ENCODE measurements at places on chromosomes 16 and 17.

- no peak for DNase-seq
Observed at GRCh38 chr16:61295311-61295710, 740.9 kb downstream of the CDH8 start.

GRCh38 chr16:1470481-1471251 lies 4.2 kb downstream of the CLCN7 start:
- no peak for DNase-seq

GRCh38 chr16:74226338-74226954 lies 70.2 kb upstream of the PSMD7 start:
- no peak for DNase-seq

GRCh38 chr17:63435681-63436522 lies 10.2 kb downstream of the CYB561 start:
- no peak for DNase-seq

- no peak for DNase-seq
Observed at GRCh38 chr16:89324056-89325010, 106.8 kb downstream of the ZNF778 start.

- no peak for DNase-seq
Observed at GRCh38 chr17:40024901-40025300, 9.7 kb downstream of the CSF3 start.

GRCh38 chr16:65622151-65622550 lies 500.3 kb upstream of the CDH11 start:
- DNase-seq = no peak

GRCh38 chr16:906296-906695 lies 64.5 kb downstream of the LMF1 start:
- DNase-seq = no peak

GRCh38 chr17:27241346-27241946 lies 52.5 kb upstream of the WSB1 start:
- no peak for DNase-seq

GRCh38 chr17:29650396-29650795 lies 27.7 kb upstream of the CORO6 start:
- DNase-seq = no peak

- DNase-seq = no peak
Observed at GRCh38 chr16:9816644-9817043, 365.6 kb downstream of the GRIN2A start.

GRCh38 chr16:29011851-29012250 lies 27.0 kb downstream of the LAT start:
- DNase-seq = no peak

GRCh38 chr16:88533381-88533917 lies 36.8 kb upstream of the ZC3H18 start:
- DNase-seq = no peak

DNA sequence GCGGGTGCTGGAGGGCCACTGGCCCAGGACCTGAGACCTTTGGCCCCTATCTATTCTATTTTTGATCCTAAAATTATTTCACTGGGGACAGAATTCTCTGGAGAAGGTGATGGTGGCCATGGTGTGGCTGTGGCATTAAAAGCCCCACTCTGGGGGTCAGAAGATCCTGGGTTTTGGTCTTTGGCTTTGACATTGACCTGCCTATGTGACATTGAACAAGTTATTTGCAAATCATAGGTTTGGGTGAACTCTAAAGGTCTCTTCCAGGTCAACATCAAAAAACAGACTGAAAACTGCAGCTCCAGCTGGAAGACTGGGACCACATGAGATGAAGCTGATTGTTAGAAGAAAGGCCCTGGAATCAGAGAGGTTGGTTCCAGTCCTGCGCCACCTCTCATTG lies 2.3 kb upstream of the CDH1 start:
- no peak for DNase-seq

DNA sequence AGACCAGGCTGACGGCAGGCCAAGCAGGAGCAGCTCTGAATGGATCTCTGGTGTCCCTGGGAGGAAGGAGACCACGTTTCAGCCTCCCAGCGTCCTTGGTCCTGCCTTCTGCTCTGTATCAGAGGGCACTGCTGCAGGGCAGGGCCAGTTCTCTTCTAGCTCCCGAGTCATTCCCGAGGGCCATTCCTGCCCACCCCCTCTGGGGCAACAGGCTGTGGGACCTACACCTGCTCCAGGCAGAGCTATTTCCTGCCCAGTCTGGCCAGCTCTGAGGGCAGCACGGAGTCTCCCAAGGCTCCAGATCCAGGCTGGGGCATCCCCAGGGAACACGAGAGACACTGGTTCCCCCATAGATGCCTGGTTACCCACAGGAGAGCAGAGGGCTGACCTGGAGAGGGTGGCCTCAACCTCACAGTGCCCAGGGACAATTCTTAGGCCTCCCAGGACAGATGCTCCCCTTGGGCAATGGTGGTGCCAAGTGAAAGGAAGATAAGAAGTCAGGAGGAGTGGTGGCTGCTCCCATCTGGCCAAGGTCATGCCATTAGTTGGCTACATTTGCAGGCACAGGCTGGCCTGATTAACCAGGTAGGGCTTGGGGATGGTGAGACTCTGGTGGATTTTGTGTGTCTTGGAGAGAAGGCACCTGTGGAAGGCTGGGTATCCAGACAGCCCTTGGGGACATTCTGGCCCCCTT lies 2.0 kb downstream of the WFIKKN2 start:
- DNase-seq = no peak

GRCh38 chr17:64498308-64499203 lies 1.7 kb upstream of the POLG2 start:
- DNase-seq = no peak

- peak; percentile 59 for DNase-seq
Observed at GRCh38 chr17:45852535-45853297, 8.0 kb downstream of the SPPL2C start.

- DNase-seq = no peak
Observed at GRCh38 chr16:29963021-29963743, 1.3 kb downstream of the TMEM219 start.

DNA sequence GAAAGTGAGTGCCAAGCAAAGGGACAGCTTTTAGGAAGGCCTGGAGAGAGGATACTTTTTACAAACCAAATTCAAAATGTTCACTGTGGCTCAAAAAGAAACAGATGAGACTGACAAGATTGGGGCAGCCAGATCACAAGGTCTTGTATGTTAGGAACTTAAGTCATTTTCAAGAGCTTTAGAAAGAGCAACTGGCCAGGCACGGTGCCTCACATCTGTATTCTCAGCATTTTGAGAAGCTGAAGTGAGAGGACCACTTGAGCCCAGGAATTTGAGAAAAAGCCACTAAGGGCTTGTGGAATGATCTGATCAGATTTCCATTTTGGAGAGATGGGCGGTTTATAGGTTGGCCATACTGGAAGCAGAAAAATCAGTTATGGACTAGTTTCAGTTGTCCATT lies 17.2 kb downstream of the SPAG9 start:
- DNase-seq = no peak

DNA sequence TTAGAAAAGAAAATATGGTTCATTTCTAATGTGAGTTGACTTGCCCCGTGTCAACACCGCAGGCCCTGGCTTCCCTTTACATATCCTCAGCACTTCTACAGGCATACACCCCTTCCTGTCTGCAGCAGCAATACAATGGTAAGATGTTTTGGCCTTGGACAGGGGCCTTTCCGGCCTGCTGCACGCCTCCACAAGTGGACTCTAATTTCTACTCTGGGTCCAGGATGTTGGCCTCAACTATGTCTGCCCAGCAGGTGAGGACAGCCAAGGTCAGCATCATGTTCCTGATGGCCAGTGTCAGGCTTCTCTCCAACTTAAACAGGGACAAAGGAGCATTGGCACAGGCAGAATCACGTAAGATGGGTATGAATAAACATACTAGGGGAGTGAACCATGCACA lies 11.0 kb downstream of the C17orf67 start:
- DNase-seq = no peak

DNA sequence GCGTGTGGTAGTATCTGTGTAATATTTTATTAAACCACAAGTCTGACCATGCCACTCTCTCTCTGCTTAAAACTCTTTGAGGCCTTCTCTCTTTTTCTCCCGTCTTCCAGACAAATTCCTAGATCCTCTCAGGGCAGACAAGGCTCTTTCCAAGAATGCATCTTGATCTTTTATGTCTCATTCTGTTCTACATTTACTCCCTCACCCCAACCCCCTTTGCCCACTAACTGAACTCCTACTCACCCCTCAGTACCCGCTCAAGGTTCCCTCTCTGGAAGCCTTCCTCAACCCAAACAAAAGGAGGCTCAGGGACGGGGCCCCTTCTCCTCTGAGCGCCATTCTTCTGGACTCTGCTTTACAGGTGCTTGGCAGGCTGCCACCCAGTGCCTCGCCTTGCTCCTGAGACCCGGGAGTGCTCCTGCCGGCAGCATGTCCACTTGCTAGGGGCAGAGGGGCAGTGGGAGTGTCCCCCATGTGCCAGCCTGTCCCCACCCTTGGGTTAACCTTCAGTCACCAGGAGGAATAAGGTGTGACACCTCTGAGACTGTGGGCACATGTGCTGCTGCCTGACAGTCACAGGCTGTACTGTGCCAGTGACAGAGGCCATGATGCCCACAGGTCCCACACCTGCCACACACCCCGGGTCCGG lies 9.2 kb downstream of the SLC13A2 start:
- no peak for DNase-seq

- DNase-seq = no peak
Observed at GRCh38 chr17:72176951-72177660, 56.3 kb downstream of the SOX9 start.

- no peak for DNase-seq
Observed at GRCh38 chr17:40474419-40475002, 26.9 kb downstream of the TNS4 start.

DNA sequence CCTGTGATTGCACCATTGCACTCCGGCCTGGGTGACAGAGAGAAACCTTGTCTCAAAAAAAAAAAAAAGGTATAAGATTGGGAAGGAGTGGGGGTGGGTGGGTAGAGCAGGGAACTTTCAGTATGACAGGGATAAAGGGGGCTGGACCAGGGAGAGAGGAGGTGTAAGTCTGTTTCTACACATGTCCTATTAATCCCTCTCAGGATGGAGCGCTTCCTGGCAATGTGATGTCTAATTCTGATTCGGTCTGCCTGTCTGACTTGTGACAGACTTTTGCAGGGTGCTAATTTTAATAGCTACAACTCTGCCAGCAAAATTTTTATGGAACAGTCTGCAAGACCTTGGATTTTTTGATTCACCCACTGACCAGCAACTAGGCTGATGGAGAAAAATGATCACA lies 53.8 kb upstream of the SLC25A19 start:
- no peak for DNase-seq

DNA sequence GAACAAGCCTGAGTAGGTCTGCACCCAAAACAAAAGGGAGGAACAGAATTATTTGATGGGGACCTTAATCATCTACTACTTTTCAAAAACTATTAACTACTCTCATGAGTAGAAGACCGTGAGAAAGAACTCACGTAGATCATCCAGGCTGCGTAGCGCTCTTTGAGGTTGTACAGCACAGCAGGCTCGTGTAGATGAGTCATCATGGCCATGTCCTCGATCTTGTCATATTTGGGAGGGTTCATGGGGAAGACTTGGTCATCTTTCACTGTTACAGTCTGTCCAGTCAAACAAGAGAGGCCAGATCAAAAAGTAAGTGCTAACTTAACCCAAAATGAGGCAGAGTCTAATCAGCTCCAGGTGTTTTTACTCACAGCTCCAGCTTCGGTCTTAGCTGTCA lies 2.3 kb downstream of the MYH1 start:
- DNase-seq = no peak

DNA sequence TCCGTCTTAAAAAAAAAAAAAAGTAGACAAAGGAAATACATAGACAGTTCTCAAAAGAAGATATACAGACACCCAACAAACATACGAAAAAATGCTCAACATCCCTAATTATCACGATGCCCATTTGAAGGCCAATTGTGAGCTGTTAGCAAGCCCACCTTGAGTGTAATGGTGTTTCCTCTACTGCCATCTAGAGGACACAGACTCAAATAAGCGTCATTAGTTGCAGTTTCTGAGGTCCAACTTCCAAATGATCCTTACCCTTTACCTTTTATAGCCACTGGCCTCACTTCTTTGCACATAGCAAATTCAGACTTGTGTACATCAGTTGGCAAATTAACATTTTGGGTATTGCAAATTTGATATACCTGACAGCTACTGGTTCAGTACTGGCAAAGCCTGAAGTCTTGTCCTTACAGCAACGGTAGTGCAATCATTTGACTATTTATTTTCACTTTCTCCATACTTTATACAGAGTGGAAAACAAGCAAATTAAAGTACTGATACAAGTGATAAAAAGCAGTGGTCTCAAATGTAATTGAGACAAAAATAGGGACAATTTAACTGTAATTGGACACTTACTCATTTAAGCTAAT lies 536.3 kb upstream of the EEF2KMT start:
- DNase-seq = no peak

DNA sequence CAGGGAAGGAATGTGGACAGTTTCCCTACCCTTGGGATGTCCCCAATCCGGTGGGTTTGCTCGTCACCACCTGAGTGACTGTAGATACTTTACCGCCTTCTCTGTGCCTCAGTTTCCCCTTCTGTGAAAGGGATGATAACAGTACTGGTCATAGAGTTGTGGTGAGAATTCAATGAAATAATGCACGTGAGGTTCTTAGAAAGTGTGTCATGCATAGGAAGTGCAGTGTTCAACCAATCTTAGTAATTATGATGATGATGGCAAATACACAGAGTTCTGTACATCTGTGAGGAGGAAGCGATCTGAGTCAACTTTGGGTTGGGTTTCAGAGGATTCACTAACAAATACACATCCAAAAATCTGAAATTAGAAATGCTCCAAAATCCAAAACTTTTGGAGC lies 114.6 kb upstream of the HS3ST2 start:
- DNase-seq = no peak

- no peak for DNase-seq
Observed at GRCh38 chr16:22001591-22001990, 675 bp upstream of the PDZD9 start.

DNA sequence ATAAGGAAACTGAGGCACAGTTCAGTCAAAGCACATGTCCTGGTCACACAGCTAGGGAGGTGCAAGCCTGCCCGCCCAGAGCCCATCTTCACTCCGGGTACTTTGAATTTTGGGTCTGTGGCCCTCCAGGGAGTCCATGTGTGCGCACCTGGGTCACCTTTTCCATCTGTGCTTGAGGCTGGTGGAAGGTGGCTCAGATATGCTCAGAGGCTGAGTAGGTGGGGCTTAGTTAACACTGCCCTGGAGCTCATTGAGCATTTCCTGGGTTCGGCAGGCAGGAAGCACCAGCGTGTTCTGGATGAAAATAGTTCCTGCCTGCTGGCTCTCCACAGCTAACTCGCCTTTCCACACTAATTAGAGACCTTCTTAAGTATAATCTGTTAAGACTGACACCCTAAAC lies 19.2 kb downstream of the FAM234A start:
- no peak for DNase-seq

DNA sequence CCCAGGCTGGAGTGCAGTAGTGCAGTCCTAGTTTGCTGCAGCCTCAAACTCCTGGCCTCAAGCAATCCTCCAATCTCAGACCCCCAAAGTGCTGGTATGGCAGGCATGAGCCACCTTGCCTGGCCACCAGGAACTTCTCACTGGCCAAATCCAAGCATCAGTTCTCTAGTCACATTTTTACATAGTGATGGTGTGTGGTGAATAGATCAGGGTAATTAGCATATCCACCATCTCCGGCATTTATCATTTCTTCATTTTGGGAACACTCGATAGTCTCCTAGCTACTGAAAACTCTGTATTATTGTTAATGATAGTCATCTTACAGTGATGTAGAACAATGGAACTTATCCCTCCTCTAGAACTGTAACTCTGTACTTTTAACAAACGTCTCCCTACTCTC lies 58.3 kb downstream of the RAB11FIP4 start:
- DNase-seq = no peak
